ENCODE measurements at places on chromosomes 5 and 9.

GRCh38 chr5:92309336-92309991 lies 926.3 kb upstream of the ARRDC3 start:
- no peak for DNase-seq

- no peak for DNase-seq
Measured at GRCh38 chr9:8514760-8515159, 715.2 kb upstream of the DMAC1 start.

- no peak for DNase-seq
Measured at GRCh38 chr9:100408546-100409175, 18.3 kb upstream of the MSANTD3 start.

GRCh38 chr9:33012328-33013069 lies 11.1 kb upstream of the APTX start:
- DNase-seq = no peak

DNA sequence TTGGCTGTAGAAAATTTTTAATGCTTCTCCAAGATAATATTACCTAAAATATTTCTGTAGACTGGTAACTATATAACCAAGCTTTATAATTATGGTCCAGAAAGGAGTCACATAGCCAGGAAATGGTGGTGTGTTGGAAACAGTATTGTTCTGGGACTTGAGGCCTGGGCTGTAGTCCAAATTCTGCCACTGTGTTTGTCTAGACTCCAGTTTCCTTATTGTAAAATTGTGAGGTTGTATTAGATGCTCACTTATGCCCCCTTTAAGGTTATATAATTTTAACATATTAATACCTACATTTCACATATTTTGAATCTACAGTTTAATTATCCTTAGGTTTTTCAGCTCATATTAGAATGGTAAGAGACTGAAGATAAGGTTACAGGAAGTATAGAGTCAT lies 42.4 kb downstream of the STX17 start:
- no peak for DNase-seq
